ENCODE measurements at places on chromosomes 12 and 14.

GRCh38 chr12:69241438-69242092 lies 2.2 kb downstream of the CPSF6 start:
- peaks cover 20% of the 10 kb centered on the region for H3K36me3 ChIP-seq
- H3K4me3 ChIP-seq = peak overlapping the region; percentile 70
- no peak for DNase-seq
- H3K27me3 ChIP-seq = no peaks in the 10 kb centered on the region

- DNase-seq = no peak
- H3K27ac ChIP-seq = no peak overlapping the region
- no peaks in the 10 kb centered on the region for H3K36me3 ChIP-seq
- no peaks in the 10 kb centered on the region for H3K4me1 ChIP-seq
- H3K4me3 ChIP-seq = no peak overlapping the region
- peaks cover 4% of the 10 kb centered on the region for H3K27me3 ChIP-seq
These were observed 22.8 kb upstream of the CRADD start for GRCh38 chr12:93654421-93654820.

DNA sequence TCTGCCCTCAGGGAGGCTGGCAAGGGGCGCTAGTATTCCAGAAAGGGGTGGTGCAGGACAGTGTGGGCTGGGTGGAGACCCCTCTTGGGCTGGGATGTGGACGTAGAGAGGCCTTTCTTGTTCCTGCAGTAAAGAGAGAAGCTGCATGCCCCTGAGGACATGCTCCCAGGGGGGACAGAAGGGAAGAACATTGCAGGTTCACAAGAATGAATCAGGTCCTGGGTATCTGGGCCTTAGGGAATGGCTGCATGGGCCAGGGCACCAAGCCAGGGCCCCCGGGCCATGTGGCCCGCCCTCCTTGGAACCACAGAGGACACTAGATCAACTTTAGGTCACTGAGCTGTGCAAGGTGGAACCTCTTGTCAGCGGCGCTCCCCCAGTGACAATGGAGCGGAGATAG lies 51.8 kb downstream of the ZNF664 start:
- H3K36me3 ChIP-seq = no peaks in the 10 kb centered on the region
- no peak overlapping the region for H3K27ac ChIP-seq
- no peaks in the 10 kb centered on the region for H3K4me1 ChIP-seq
- no peak for DNase-seq

GRCh38 chr12:103144278-103144677 lies 186.8 kb downstream of the ASCL1 start:
- DNase-seq = no peak
- no peaks in the 10 kb centered on the region for H3K27me3 ChIP-seq
- no peak overlapping the region for H3K27ac ChIP-seq

GRCh38 chr14:77622366-77622961 lies 6.0 kb upstream of the SPTLC2 start:
- H3K36me3 ChIP-seq = no peaks in the 10 kb centered on the region
- no peak for DNase-seq
- H3K4me1 ChIP-seq = peaks cover 12% of the 10 kb centered on the region
- H3K27ac ChIP-seq = no peak overlapping the region
- peaks cover 1% of the 10 kb centered on the region for H3K27me3 ChIP-seq

DNA sequence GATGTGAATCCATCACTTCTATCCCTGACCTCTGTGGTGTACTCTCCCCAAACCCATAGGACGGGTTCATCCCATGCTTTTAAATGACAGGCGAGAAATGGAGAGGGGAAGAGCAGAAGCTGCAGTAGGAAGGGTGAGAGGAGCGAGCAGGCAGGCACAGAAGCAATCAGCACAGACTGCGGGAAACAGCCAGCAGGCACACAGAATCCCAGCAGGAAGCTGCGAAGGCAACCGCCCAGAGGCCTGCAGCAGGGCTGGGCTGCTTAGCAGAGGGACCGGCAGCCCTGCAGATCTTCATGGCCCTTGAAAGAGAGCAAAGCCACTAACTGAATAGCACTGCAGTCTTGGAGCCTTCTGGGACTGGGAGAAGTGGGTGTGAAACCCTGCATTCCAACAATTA lies 287.0 kb upstream of the FKBP4 start:
- no peak for DNase-seq
- H3K36me3 ChIP-seq = no peaks in the 10 kb centered on the region
- H3K4me3 ChIP-seq = no peak overlapping the region
- H3K4me1 ChIP-seq = no peaks in the 10 kb centered on the region

DNA sequence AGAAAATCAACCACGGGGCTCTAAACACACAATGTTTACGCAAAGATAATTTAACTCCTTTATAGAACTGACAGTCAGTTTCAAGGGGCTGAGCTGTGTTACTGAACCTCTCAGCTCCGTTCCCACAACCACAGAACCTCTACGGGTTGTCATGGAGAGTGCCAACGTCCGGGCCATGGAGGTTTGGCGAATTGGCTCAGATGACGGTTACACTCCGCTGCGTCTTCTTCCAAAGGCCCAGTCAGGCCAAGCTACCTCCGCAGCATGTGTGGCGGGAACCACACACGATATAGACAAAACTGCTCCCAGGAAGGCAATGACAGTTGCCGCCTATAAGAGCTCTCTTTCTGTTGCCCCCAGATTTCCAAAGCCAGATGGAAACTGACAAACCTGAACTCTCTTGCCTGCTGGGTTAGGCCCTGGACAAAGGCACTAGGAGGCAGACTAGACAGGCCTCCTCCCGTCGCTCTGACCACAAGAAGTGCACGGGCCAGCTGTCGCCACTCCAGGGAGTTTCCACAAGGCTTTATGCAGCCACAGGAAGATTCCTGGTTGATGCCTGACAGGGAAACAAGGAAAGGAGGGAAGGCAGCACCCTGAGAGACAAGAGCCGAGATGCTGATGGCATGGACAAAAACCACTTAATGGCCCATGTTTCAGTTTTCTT lies 30.3 kb downstream of the CCDC88C start:
- H3K4me1 ChIP-seq = peaks cover 68% of the 10 kb centered on the region
- H3K27me3 ChIP-seq = no peaks in the 10 kb centered on the region
- no peak overlapping the region for H3K4me3 ChIP-seq
- DNase-seq = no peak

- H3K27ac ChIP-seq = no peak overlapping the region
- H3K36me3 ChIP-seq = no peaks in the 10 kb centered on the region
- DNase-seq = peak; percentile 87
- peaks cover 9% of the 10 kb centered on the region for H3K4me1 ChIP-seq
- no peaks in the 10 kb centered on the region for H3K27me3 ChIP-seq
- H3K4me3 ChIP-seq = no peak overlapping the region
These were observed 42.4 kb upstream of the SGPP1 start for GRCh38 chr14:63770187-63770807.
